ENCODE measurements at places on chromosomes 1 and 21.
A peak's percentile ranks its signal among the peaks of the same experiment; 100 is the strongest.

GRCh38 chr1:175373786-175374623, 181.4 kb upstream of the KIAA0040 start:
- peak; percentile 5 for DNase-seq

- DNase-seq = no peak
Measured at GRCh38 chr1:228376262-228376628, 30.4 kb downstream of the TRIM11 start.

GRCh38 chr1:65992165-65992821, 199.6 kb downstream of the PDE4B start:
- no peak for DNase-seq

GRCh38 chr1:59366346-59366745, 69.5 kb downstream of the FGGY start:
- DNase-seq = no peak

All from HL-60 (cell line).